ENCODE measurements at places on chromosomes 2 and 18.
A peak's percentile ranks its signal among the peaks of the same experiment; 100 is the strongest.

DNA sequence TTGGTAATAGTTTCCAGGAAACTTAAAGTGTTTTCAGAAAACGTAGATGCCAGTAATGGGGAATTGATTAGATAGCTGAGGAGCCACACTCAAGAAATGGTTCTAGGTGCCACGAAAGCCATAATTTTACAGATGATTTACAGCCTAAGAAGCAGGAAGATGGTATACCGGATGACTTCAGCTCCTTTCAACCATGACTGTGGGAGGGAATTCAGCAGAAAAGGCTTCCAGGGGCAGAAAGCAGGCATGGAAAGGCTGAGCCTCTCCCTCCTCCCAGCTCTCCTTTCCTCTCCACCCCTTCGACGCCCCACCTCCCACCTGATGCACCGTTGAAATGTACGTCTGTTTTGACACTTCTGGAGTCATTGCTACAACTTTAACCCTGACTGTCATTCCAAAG is 68.6 kb upstream of the SMIM21 start:
- DNase-seq = no peak

DNA sequence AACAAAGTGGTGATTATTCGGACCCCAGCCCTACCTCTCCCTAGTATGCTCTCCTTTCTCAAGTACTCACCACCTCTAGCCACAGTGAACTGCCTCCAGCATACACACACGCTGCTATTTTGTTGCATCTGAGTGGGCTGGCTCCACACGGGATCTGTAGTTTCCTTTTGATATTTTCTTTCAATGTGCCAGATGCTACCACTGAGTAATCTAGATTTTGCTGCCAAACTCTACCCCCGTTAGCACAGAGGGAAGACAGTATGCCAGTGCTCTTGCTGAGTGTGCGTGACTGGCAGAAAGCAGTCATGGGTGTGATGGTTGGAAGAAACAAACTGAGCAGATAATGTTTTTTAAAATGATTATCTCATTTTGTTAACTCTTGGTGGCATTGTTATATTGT is 11.6 kb downstream of the CFLAR start:
- no peak for DNase-seq

GRCh38 chr2:193103064-193103463 is 908.3 kb upstream of the TMEFF2 start:
- DNase-seq = peak; percentile 0

- no peak for DNase-seq
Observed at GRCh38 chr2:47916412-47916811, 10.1 kb upstream of the FBXO11 start.

DNA sequence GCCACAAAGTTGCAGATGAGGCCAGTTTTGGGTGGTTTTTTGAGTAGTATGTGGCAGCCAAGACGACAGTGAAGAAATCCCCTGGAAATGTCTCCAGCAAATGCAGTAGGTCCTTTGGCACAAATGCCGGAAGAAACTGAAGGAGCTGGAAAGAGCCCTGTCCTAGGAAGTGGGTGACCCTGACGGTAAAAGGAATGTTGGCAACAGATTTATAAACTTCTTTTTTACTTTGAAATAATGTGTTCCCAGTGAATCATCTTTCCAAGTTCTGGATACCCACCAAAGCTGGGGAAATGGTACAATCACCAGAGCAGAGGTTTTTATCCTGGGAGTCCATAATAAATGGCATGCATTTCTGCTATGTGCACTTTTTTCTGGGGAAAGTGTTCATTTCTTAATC is 112.9 kb downstream of the CSRNP3 start:
- DNase-seq = no peak
